ENCODE measurements at places on chromosomes 16 and 17.

DNA sequence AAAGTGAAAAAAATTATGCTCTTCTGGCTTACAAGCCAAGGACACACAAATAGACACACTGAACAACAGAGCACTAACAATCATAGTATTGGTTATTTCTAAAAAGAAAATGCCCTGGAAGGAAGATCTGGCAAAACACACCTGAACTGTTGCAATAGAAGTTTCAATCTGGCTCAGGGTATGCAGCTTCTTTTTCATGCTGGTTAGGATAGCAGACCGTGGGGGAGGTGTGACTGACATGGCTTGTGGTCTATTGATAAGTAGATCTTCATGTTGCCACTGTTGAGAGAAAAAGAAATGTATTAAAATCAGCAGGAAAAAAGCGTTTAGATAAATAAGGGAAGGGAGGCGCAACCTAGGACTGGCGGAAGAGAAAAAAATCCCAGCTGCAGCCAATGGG is 26.5 kb upstream of the ARL6IP1 start:
- no peak for DNase-seq

DNA sequence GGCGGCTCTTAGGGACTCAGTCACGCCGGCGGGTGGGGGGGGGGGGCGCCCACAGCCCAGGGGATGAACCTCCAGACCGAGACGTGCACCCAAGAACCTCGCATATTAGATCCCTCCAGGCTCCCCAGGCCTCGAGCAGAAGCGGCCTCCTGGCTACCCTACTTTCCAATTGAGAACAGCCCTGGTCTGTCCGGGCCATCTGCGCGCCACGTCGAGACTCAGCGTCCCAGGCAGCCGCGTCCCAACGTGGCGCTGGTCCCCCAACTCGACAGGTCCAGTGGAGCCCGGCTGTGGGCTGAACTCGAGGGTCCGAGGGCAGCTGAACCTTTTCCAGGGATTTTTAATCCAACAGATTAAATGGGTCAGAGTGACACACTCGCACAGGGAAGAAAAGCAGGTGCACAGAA is 2.3 kb upstream of the IRX3 start:
- no peak for DNase-seq

GRCh38 chr16:3716831-3717234 is 491 bp downstream of the TRAP1 start:
- no peak for DNase-seq

GRCh38 chr17:31745964-31746600 is 113.0 kb downstream of the COPRS start:
- no peak for DNase-seq
